Stimulated activated CD4-positive, alpha-beta T cell treated with anti-CD3 and anti-CD28 coated beads, Interleukin-4, amount 100 ng/mL, for 1 hour (primary cell): ENCODE measurements at places on chromosomes 1 and 21.

DNA sequence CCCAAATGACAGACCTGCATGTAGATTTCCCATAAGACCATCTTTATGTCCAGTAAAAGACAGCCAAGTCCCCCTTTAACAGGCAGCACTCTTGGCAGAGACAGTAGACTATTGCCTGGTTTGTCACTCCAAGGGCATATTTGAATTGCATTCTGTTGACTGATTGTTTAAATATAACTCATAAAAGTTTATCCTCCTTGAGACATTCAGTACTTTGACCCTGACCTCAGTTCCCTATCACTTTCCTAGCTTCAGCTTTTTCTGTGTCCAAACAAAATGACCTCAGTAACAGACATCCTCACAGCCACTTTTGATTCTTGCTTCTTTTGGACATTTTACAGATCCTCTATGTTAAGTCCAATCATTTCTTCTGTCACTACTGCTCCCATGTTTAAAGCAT, 51.1 kb downstream of the RBM11 start:
- DNase-seq, result no peak

- DNase-seq, result no peak
These were observed 301.9 kb upstream of the RUNX1 start for GRCh38 chr21:35350965-35351364.

GRCh38 chr1:110338309-110338885, 780 bp upstream of the RBM15 start:
- peak; percentile 91 for DNase-seq

DNA sequence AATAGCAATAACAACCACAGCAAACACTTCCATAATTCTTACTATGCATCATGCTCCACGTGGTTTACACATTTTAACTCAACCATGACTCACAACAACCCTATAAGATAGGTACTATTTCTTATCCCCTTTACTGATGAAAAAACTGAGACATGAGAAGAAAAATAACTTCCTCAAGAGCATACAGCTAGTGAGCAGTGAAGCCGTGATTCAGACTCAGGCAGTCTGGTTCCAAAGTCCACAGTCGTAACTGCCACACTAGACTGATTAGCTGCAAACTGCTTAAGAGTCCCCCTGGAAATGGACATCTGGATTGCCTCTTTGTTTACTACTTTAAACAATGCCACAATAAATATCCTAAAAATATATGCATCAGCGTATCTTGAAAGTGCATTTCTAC, 55.7 kb downstream of the PLD5 start:
- DNase-seq, result no peak

- DNase-seq, result no peak
These were observed 48.6 kb upstream of the PCBP3 start for GRCh38 chr21:45594721-45595489.

- DNase-seq, result no peak
These were observed 2.4 kb downstream of the TMEM125 start for GRCh38 chr1:43272161-43272560.

GRCh38 chr1:85660541-85660940, 47.7 kb downstream of the ZNHIT6 start:
- DNase-seq, result no peak

DNA sequence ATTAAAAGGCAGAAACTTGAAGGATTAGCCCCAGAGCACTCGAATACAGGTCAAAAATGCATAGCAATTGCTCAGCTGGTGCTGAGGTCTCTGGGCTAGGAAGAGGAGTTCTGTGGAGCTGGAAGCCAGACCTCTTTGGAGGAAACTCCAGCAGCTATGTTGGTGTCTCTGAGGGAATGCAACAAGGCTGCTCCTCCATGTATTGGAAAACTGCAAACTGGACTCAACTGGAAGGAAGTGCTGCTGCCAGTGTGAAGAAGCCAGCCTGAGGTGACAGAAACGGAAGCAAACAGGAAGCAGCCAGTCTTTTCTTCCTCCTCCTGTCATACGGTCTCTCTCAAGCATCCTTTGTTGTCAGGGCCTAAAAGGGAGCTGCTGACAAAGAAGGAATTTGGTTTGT, 233.4 kb upstream of the FGGY start:
- no peak for DNase-seq

DNA sequence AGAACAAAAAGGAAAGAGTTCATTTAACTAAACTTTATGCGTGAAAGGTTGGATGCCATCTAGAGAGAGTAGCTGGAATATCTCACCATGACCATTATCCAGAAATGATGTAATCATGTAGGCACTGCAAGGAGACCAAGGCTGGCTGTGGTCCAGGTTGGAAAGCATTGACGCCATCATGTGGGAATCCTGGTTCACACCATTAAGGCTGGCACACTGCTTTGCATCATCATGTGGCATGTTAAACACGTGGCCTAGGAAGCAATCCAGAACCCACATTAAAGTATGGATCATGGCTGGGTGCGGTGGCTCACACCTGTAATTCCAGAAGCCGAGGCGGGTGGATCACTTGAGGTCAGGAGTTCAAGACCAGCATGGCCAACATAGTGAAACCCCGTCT, 4.3 kb downstream of the ADAMTS1 start:
- no peak for DNase-seq

GRCh38 chr1:41868241-41868998, 50.3 kb downstream of the HIVEP3 start:
- no peak for DNase-seq

- DNase-seq, result no peak
These were observed 149.2 kb upstream of the PLD5 start for GRCh38 chr1:242673652-242674051.

DNA sequence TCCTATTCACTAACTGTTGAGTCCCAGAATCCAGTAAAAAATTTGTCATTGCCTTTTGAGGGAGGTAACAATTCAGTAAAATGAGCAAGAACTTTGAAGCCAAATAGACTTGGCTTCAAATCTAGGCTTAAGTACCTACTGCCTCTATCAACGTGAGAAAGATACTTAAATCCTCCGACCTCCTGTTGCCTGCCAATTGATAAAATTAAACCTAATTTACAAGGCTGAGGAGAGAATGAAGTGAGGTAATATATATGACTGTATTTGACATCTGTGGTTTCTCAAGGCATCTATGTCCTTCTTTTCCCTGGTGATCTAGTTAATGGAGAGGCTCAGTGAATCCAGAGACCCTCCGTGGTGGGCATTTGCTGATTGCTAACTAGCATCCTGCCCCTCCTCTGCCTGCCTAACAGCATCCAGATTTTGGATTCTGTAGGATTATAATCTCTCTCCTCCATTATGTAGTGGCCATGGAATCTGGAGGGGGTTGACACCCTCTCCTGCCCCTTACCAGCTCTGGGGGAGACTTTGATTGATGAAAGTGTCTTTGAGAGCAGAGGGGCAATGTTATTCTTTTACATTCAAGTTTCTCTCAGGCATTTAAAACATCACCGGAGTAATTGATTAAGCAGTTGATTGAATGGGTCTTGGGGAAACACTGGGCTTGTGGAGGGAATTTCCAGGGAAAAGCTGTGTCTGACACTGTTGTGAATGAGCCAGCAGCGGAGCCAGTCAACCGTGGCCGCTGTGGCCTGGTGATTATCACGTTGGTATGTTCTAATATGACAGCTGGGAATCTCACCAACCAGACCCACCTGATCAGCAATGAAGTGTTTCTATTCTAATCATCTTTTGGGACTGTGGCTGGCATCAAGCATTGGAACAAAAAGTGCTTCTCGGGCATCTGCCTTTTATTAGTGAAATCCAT, 140.7 kb upstream of the FAM78B start:
- no peak for DNase-seq

- no peak for DNase-seq
These were observed 165.5 kb downstream of the CLIC6 start for GRCh38 chr21:34834290-34834689.

GRCh38 chr1:16920951-16921350, 780 bp upstream of the CROCC start:
- no peak for DNase-seq

DNA sequence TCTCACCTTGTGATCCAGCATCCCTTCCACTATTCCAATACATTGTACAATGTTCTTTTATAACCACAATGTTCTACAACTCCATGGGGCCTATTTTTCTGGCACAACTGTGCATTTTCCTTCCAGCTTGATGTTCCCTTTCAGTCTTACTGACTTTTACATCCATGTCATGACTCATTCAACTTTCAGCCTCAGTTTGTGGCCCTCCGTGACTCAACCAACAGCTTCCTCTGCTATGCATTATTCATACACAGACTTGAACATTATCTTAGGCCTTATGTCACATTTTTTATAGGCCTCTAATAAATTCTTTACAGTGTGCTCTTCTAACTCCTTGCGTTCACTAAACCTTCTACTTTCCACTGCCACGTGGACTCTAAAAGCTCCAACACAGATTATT, 119.4 kb upstream of the PRMT6 start:
- no peak for DNase-seq

GRCh38 chr1:229027622-229028182, 243.2 kb upstream of the RAB4A start:
- DNase-seq, result peak; percentile 37

DNA sequence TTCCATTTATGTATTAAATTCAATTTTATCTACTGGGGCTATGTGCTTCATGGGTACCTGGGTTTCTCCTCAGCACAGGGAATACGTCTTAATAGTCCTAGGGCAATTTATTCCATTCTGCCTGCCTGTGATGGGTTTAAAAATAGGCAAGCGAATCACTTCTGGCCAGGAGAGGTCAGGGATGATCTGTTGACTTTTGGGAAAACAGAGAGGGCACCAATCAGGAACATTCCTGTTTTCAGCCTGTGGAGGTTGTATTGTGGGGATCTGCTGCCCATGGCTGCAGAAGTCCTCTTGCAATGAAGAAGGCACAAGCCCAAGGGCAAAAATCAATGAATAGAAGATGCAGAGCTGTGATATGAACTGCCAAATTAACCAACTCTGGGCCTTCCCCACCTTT, 303.1 kb downstream of the CTH start:
- DNase-seq, result no peak

GRCh38 chr21:40373761-40374160, 473.2 kb downstream of the DSCAM start:
- DNase-seq, result no peak

DNA sequence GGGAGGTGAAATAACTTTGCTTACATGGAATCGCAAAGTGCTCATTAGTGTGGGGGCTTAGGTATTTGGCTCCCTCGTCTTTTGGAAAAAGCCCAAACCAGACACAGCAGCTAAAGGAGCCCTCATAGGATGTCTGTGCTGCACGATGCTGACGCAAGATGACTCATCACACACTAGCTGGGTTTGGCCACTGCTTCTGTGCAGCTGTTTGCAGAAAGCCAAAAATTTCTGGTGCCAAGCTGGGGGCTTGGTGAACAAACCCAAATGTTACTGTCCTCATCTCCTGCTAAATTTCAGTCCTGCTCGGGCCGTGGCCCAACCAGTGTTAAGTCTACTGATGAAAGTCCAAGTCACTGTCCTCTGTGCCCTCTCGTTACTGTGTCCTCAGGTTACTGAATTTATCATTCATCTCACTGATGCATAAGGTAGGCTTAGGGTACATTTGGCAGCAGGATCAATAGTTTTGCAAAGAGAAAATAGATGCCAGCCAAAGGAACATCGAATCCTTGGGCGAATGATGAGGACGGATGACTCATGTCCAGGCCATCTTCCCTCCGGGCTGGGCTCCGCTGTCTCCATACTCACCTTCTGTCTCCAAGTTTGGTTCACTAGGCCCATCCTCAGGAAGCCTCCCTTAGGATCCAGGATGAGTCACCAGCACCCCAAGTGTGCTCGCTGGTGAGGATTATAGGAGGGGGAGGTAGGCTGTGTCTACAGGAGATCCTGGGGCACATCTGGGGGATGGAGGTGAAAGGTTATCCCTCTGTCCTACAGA, 177.7 kb downstream of the ADSS2 start:
- DNase-seq, result no peak

DNA sequence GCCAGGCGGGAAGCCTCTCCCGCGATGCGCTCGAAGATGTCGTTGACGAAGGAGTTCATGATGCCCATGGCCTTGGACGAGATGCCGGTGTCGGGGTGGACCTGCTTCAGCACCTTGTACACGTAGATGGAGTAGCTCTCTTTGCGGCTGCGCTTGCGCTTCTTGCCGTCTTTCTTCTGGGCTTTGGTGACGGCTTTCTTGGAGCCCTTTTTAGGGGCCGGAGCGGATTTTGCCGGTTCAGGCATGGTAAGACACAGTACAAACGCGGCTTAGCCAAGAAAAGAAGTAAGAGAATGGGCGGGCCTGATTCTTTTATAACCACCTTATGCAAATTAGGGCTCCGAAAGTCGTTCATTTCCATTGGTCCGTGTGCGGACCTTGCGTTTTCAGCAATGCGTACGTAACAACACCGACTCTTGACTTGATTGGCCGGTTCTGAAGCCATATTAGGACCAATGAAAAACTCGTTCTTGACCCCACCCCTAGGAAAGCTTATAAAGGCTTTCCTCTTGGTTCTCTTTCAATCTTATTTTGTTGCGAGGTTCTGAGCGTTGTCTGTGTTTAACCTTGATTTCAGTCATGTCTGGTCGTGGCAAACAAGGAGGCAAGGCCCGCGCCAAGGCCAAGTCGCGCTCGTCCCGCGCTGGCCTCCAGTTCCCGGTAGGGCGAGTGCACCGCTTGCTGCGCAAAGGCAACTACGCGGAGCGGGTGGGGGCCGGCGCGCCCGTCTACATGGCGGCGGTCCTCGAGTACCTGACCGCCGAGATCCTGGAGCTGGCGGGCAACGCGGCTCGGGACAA, 12.8 kb upstream of the BOLA1 start:
- peak; percentile 69 for DNase-seq

GRCh38 chr1:91585982-91586381, 85.3 kb downstream of the CDC7 start:
- no peak for DNase-seq

DNA sequence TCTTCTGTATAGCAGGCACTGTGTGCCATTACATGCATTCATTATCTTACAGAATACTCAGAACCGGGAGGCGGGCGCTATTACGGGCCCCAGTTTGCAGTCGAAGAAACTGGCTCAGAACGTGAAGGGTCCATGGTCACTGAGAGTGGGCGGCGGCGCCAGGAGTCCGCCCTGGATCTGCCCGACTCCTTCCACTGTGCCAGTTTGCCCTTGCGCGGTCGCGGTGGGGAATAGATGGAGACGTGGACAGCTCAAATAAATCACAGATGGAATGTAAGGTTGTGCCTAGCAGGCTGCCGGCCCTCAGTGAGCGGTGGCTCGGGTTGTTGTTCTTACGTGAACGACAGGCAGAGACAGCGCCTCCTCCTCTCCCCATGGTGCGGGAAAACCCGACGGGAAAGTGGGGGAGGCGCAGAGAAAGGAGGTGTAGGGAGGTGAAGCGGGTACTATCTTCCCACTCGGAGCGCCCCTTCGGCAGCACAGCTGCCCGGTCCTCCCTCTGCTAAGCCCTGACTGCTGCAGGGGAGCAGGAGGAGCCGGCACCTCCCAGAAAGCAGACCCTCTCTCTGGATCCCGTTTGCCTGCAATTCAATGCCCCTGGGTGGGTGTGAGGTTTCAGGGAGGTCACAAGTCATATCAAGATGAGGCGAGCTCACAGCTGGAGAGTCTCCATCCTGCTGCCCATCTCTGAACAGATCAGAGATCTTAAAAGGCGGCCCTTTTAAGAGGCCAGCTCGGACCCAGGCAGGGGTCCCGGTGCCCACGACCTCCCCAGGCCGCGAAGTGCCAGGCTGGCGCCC, 1.1 kb downstream of the COL9A2 start:
- DNase-seq, result peak; percentile 27

DNA sequence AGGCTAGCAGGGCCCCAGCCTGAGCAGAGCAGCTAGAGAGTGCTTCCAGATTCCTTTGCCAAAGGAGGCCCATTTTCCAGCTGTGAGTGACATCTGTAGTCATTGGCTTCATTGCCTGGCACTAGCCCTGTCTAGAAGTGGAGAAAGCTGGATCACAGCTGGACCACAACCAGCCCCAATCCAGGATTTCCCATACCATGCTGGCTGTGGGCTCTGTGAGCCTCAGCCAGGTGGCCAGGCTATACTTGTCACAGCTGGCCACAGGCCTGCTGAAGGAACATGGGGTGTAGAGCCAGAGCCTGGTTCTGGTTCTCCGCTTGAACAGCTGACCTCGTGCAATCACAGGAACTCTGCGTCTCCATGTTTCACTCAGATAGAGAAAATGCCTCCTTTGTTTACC, 36.6 kb downstream of the RIMKLA start:
- DNase-seq, result no peak
